ENCODE measurements at places on chromosomes 2 and 18.

DNA sequence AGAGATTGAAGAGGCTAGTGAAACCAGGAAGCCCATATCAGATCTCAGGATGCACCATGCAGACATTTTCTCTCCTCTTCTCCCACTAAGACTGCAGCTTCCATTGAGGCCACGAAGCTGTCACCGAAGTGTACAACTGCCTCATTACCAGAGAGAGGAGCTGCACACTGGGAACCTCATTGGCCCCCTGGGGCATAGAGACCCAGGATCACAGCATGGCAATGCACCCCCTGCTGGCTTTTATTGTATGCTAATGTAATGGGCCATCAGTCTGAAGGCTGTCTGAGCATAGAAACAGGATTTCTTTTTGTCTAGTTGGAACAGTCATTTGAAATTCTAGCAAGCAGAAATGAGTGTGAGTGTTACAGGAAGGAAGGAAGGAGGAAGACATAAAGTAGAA, 861.6 kb upstream of the CELF4 start:
- no peak for DNase-seq

DNA sequence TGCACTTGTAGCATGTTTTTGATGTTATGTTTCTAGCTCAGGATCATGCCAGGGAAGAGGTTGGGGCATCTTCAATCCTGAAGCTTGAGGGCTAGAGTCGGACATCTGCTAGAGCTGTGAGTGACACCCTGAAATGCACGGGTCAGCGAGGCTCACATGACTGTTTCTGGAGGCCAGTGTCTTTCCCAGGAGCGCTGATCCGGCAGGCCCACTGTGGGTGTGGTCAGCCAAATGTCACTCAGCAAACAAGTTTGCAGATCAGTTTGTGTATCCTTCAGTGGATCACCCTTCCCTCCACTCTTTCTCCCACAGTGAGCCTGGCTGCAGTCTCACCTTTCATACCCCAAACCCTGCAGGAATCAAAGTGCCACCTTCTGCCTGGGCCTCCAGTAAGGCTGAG, 23.0 kb upstream of the ARHGEF4 start:
- no peak for DNase-seq

GRCh38 chr2:88053934-88054781, 1.4 kb downstream of the KRCC1 start:
- DNase-seq, result no peak

DNA sequence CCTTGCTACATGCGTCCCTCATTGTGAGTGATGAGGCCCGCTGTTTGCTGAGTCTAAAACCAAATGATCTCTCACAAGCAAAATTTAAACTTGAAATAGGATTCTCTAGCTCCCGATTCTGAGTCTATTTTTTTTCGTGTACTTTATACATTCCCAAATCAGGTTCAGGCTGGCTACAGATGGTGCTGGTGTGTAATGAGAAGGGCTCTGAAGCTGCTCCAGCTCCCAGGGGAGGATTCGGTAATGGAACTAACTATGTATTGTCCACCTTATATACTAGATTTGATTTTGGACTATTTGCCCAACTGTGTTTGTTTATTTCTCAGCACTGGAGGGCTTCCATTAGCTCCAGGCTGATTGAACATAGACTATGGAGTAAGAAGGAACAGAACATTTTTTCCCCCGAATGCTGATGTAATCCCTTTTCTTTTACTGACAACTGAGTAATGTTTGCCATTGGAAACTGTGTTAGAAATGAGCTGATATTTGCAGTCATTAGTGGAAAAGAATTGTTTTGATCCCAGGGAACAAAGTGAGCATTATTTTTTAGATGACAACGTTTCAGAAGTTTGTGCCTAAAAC, 274.0 kb upstream of the FIGN start:
- no peak for DNase-seq

- no peak for DNase-seq
These were observed 80.9 kb upstream of the CTDP1 start for GRCh38 chr18:79598633-79599175.

- DNase-seq, result no peak
These were observed 324.6 kb downstream of the HRH4 start for GRCh38 chr18:24785019-24785418.

GRCh38 chr18:59332986-59333385, 14.5 kb upstream of the CPLX4 start:
- DNase-seq, result no peak

DNA sequence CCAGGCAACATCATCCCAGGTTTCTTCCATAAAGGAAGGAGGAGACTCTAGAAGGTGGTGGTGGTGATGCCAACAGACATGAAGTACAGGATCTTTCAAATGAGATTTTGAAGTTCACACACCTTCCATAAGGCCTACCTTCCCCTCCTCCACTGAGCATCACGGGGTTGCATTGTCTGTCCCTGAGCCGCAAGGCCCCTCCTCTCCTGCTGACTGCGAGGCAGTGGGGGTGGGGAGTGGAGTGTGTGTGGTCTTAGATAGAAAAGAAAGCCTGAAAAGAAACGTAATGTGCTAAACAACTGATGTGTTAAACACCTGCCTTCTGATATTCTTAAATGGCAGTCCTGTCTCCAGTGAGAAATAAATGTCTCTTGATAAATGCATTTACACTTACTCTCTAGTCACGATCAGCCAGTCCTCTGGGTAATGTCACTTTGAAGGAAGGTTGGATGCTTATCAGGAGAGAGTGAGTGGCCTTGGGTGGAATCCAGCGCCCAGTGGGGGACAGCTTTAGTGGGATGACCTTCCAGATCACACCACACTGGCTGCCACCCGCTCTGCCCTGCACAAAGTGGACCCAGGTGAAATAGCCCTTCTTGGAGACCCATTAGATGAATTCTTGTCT, 5.5 kb upstream of the SCYGR5 start:
- DNase-seq, result no peak

- no peak for DNase-seq
These were observed 105.0 kb downstream of the AGAP1 start for GRCh38 chr2:235598532-235599531.

DNA sequence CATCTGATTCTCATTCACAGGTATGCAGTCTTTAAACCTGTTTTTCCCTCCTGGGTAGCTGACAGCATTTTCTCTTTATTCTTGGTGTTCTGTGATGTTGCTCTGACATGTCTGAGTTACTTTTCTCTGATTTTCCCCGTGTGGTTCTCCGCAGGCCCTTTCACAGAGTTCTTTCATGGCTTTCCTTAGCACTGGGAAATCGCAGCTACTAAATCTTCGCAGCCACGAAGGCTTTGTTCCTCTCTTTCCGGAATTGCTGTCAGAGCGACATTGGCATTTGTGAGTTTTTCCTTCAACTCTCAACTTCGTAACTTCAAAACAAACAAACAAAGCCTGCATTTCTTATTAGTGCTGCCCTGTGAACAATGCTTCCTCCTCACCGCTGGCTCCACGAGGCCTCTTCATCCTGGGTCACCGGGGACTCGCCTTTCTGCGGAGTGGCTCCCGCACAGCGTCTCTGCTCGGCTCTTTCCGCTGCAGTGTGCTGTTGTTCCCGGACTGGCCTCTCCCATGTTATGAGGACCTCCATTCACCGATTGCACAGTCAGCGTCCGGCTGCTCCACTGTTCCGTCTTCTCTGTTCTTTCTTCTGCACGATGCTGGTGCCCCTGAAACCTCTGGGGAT, 16.1 kb downstream of the COLEC11 start:
- no peak for DNase-seq

DNA sequence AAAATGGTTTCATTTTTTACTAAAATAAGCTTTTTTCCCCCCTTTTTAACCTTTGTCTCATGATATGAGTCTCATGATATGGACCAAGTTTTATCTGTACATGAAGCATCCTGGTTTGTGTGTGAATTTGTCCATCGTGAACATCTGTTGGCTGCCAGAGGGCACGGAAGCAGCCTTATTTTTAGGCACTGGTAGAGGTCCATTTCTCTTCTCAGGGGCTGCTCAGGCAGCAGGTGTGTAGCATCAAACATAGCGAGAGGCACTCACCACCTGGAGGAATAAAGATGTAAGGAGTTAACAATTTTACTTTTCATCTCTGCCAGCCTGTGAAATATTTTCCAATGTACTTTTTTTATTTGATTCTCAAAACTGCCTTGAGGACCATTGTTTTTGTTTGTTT, 134.5 kb downstream of the RHBDD1 start:
- no peak for DNase-seq

DNA sequence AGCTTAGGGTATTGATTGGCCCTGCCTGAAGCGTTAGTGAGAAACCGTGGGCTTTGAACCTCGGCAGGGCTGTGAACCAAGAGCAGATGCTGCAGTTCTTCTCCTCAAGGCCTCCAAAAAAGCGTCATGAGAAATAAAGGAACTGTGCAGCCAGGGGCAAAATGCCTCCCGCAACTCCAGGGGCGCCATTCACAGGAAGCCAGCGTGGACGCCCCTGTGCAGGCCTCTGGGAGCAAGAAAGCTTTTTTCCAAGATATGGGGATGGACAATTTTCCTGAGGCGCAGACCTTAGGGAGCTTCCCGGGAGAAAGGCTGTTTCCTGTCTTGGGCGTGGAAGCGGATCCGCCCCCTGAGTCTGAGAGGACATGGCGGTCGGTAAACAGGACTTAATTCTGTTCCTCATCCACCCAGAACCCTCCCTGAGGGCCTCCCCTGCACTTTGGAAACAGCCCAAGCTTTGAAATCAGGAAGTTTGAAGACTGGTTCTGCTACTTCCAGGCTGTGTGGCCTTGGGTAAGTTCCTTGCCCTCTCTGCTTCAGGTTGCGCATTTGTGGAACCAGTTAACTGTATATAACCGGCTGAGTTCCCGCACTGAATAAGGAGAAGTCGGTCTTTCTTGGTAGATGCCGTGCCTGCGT, 29.6 kb upstream of the CABLES1 start:
- DNase-seq, result no peak

DNA sequence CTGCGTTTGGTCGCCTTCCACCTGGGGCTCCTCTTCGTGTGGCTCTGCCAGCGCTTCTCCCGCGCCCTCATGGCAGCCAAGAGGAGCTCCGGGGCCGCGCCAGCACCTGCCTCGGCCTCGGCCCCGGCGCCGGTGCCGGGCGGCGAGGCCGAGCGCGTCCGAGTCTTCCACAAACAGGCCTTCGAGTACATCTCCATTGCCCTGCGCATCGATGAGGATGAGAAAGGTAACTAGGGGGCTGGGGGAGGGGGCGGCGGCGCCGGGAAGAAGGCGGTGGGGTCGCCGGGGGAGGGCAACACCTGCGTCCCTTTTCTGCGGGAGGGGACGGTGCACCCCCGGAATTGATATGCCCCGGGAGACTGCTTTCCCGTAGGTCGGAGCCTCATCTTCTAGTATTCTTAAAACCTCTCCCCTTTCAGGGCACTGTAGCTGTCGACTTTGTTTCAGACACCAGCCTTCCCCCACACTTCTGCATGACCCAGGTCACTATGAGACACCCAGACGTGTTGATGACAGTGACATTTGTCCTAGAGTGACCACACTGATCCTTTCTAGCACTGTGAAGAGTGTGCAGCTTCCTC, 755 bp downstream of the SPAST start:
- no peak for DNase-seq

GRCh38 chr2:152222975-152223637, 47.5 kb upstream of the STAM2 start:
- no peak for DNase-seq

- DNase-seq, result no peak
These were observed 35.5 kb downstream of the HS6ST1 start for GRCh38 chr2:128282976-128283810.

Data from NCI-H524 treated with DMSO at 0.1 percent for 48 hours (cell line).